ENCODE measurements at places on chromosomes 11 and 22.

DNA sequence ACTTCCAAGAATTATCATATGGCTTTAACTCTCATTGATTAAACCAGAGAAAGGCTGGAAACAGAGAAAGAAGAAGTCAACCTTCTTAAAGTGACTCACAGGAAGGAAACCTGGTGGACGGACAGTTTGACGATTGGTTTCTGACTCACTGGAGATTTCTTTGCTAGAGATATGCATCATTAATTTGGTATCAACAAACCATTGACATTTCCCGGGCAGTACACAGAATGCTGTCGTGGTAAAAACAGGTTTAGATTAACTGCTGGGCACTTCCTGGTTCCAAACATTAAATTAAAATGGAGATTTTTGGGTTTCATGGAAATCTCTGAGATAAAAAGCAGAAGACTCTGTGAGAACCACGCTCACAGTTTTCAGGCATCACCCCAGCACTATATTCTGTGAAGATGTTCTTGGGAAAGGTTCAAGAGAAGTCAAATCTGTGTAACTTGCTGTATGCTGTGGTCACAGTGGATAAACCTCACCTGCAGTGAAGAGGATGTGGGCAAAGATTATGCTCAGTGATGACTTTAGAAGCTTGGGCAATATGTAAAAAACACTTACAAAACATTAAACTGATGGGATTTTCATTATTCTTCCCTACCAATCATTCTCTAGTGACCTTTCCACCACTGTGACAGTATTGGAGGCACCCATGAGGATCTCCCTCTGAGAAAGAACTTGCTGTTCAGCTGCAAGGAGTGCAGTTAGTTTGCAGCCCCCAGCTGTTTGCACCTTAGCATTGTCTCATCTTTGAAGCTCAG is 61.1 kb upstream of the CD44 start:
- DNase-seq, result peak; percentile 78

DNA sequence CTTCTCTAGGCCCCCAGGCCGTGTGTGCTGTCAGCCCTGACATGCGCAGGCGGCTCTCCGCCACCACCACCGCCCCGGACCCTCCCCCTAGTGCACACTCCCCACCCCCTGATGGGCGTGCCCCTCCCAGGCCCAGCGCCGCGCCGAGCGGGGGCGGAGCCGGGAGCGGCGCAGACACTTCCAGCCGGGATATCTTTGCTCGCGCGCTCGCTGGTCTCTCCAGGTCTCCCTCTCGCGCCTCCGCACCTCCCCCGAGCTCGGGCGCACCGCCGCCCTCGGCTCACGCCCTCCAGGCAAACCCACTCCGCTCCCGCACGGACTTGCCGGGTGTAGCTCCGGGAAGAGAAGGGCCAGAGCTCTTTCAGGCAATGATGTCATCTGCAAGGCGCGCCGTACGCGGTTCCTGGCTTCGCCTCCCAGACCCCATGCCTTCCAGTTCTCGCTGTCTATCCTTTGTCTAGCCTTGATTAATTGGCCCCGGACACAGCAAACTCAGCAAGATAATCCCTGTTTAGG is at the start of gene SCN3B:
Gene SCN3B, minus strand, starts transcription at position 59 of the 516 bp plus-strand sequence. CDS start 823 bp downstream, outside the sequence.
- DNase-seq, result no peak

DNA sequence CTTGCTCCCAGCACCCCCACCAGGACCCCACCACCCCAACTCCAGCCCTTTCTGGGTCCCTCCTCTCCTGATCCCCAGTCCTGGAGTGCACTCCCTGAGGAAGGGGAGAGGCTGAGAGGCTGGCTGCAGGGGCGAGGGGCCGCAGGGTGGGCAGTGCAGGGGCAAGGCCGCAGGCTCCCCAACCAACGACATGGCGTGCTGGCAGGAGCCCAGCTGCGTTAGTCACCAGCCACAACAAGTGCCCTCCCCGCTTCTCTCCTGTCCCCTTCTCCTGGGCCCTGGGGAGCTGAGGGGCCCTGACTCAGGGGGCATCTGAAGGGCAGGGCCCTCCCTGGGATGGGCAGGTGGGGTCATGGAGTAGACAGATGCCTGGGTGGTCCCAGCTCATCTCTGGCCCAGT is 2.3 kb downstream of the CABP7 start:
- DNase-seq, result no peak

GRCh38 chr11:45879803-45880686 is 5.4 kb upstream of the MAPK8IP1 start:
- no peak for DNase-seq

GRCh38 chr22:49856343-49856742 is 2.7 kb downstream of the ZBED4 start:
- DNase-seq, result no peak

DNA sequence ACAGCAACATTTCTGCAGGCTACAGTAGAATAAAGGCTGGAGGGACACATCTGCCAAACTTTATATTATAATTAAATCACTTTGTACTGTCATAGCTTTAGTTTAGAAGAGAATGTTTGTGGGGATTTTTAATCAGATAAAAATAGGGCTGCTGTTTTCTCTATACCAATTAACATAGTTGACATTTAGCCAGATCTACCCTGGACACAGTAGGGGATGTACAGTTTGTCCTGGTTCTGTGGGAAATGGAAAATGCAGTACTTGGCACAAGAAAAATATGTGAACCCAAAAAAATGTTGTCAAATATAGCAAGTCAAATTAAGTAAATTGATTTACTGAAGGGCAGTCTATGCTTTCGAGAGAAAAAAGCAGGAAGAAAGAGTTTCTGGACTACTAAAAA is 20.8 kb upstream of the PICALM start:
- no peak for DNase-seq

DNA sequence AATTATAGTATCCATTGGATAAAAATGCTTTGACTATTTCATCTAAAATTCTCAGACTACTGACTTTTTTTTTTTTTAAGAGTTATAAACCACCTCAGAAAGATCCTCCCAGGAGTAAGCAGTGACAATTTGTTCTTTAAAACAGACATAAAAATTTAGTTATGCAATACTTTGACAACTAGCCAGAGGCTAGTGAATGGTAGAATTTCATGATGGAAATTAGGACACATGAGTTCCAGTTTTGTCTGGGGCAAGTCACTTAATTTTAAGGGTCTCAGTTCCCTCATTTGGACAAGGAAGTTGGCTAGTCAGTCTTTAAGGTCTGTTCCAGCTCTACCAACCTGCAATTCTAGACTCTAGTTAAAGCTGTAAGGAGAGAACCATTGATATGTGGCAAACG is 2.9 kb downstream of the IL18 start:
- DNase-seq, result no peak

DNA sequence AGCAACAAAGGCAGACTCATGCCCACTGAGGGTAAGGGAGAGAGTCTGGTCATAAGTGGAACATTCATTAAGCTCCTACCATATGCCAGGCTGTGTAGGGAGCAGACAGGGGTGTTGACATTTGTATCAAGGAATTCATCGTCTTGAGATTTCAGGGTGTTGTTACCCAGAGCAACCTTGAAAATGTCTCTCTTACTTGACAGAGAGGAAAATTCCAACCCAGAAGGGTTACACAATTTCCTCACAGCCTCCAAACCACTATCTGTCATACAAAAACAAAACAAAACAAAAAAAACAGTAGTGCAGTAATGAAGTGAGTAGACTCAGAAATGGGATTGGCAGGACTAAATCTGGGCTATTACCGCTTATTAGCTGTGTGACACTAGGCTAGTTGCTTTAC is 113.2 kb downstream of the MIAT start:
- no peak for DNase-seq

DNA sequence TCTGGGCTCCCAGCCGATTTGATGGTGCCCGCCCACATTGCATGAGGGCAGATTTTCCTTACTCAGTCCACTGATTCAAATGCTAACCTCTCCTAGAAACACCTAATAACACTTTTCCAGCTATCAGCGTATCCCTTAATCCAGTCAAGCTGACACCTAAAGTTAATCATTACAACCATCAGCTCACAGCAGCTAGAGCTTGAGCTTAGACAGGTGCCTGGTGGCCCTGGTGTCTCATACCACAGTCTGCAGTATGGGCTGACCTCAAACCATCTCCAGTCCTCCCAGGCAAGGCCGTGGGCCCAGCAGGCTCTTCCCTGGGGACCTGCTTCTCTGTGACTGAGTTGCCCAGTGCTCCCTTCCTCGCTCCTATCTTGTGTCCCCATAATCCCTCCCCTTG is 174.4 kb upstream of the NECTIN1 start:
- DNase-seq, result no peak

- no peak for DNase-seq
Observed at GRCh38 chr11:118321386-118322082, 17.0 kb downstream of the CD3E start.
